NCI-H1436 (cell line): ENCODE measurements at places on chromosomes 16 and 17.

- no peak for DNase-seq
Observed at GRCh38 chr16:2086812-2087747, 39.3 kb downstream of the TSC2 start.

DNA sequence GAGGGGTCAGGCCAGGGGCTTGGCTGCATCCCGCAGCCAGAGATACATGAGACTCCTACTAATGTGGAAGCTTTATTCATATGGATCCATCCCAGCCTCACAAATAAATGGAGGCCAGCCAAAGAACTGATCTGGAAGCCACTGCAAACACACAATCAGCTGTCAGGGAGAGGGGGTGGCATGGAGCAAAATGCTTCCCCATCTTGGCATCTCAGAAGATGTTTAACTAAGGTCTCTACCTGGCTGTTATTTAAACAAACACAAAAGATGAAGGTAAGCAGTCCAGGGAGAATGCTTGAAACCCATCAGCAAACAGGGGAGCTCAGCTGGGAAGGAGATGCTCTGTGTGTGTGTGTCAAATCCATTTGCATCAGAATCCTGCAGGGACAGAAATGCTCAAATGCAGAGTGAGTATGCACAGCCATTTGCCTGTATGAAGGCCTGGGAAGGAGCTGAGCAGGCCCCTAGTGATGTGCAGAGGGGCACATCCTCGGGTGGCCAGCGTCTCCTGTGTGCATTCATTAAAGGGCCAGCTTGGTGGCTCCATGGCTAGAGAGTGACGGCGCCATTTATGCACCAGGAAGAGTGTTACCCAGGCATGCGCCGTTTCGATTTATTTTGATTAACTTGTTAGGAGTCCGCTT is 34.2 kb upstream of the IRX3 start:
- DNase-seq = no peak

GRCh38 chr17:59423903-59424302 is 92.4 kb downstream of the YPEL2 start:
- no peak for DNase-seq

GRCh38 chr17:47618410-47618809 is 31.3 kb upstream of the KPNB1 start:
- no peak for DNase-seq

DNA sequence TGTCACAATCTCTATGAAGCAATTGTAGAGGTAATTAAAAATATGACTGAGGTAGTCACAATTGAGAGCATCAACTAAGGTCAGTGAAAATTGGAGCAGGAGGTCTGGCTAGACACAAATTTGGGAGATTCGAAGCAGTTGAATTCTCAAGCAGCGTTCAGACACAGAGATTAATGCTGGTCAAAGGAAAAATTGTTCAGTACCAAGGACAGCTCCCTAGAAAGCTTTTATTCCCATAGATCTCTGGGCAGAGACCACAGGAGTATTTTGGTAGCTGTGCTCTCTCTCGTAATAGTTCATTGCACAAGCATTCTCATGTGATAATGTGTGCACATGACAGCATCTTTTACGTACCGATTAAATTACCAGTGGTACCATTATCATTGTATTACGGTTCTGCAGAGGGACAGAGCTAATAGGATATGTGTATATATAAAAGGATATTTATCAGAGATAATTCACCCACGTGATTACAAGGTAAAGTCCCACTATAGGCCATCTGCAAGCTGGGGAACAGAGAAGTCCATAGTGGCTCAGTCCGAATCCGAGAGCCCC is 387.5 kb upstream of the HSBP1 start:
- no peak for DNase-seq

- DNase-seq = no peak
Observed at GRCh38 chr17:50237901-50238300, 36.4 kb upstream of the TMEM92 start.

GRCh38 chr17:69404399-69404798 is 10.1 kb upstream of the MAP2K6 start:
- DNase-seq = no peak

- DNase-seq = no peak
Observed at GRCh38 chr17:65634533-65634932, 73.1 kb upstream of the AXIN2 start.

DNA sequence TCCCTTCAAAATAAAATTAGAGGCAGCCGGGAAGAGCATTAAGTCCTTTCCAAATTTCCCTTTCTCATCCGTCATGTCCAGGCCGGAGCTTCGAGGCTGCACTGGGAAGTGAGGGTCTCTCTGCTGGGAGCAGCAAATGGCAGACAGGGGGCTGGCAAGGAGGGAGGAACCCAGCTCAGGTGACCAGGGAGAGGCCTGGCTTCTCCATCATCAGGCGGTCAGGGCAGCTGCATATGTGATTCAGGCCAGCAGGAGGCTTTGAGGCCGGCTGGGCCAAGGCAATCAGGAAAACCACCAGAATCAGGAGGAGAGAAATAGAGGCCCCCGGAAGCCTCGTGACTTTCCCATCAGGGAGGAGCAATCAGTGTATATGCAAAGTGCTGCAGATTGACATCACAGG is 85.0 kb upstream of the RPL38 start:
- DNase-seq = no peak

GRCh38 chr16:12904329-12904671 is 2.9 kb downstream of the SHISA9 start:
- no peak for DNase-seq

DNA sequence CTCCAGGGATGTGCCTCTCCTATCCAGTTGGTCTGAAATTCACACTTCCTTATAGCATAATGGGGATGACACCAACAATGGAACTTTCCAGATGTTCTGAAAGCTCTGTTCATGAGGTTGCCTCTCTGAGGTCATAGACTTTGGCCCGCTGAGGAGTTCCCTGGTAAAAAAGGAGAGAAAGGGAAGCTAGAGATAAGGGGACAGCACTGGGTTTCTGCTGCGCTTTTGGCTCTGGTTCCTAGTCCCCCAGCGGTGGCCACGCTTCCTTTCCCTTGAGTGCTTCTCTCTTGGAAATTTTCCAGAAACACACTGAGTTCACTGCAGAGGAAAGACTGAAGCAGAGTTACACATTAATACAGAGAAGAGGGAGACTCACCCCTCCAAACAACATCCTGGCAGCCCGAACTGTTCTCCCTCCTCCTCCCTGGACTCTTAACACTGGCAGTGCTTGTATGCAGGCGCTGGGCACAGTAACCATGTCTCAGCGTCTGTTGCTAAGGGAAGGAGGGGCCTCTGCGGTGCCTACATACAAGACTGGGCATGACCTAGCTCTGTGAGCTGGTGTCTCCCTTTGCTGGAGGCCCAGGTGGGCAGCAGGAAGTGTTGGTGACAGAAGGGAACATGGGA is at the start of gene DNAH3:
TSS of gene DNAH3 (minus strand) at position 472 of the 627 bp plus-strand sequence. CDS start 527 bp downstream, outside the sequence.
- DNase-seq = peak; percentile 50

GRCh38 chr17:42310787-42311215 is 22.5 kb downstream of the STAT5A start:
- no peak for DNase-seq

DNA sequence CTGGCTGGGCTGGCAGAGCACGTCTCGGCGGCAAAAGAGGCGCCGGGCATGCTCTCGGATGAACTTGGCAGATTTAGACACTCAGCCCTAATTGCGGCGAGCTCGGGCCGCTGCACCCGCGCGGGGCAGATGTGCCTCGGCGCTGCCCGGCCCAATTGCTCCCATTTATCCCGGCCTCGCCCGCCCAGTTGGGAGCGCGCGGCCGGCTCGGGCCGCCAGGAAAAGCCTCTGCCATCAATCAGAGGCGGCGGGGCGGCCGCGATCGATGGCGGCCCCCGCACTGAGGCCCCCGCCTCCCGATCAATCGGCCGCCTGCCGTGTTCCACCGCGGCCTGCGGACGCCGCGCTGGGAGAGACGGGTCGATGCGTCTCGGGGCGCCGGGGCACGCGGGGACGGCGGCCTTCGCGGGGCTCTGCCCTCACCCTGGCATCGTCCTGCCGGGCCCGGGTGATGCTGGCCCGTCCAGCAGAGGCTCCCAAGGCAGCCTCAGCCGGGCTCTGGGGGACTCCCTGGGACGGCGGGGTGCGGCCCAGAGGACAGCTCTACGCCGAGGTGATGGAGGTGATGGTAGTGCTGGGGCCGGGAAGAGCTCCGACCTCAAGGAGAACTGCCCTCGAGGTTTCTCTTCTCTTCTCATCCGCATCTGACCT is 200.9 kb upstream of the N4BP1 start:
- no peak for DNase-seq

GRCh38 chr16:1283296-1283695 is 26.1 kb upstream of the UBE2I start:
- DNase-seq = no peak

DNA sequence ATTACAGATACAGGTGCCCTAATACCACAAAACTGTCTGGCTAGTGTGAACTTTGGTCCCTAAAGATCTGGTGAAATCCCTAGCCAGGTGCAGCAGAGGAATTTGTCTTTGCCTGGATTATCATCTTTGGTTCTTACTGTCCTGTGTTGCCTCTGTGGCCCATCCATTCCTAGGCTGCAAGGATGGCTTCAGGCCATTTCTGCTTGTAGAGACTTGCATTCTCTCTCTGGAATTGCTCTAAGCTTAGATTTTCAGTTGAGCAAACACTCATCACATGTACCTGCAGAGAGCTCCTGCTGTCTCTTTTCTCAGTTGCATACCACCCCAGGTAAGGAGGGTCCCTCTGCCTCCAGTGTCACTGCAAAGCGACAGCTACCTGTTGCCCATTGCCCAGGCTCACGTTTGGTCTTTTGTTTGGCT is 114.9 kb downstream of the PRKCA start:
- DNase-seq = no peak

DNA sequence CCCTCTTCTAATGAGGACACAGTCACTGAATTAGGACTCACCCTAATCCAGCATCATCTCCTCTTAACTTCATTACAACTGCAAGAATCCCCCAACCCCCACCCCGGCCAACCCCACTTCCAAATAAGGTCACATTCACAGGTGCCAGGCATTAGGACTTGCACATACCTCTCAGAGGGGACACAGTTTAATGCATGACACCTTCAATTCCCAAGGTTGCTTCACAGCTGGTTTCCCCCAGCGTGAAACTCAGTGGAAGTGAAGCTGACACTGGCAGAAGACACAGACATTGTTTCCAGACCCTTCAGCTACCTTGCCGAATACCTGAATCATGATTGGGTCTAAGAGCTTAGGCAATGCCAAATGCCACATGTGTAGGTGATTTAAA is 217.0 kb upstream of the DYNLRB2 start:
- no peak for DNase-seq
